HepG2 (cell line): ENCODE measurements at places on chromosomes 11 and 22. TPM values are rescaled to one million over a fixed set of nuclear protein-coding genes. Genes with fewer than 3 reads are reported as not detected.

Gene DRICH1
- 0.08 and 0.22 TPM in 2 replicates for polyA plus RNA-seq

Gene SLC22A12
- polyA plus RNA-seq: not detected in 2 replicates

Gene MPZL3
- polyA plus RNA-seq: 4.5 and 5.3 TPM in 2 replicates

Gene SCN2B
- polyA plus RNA-seq: 0.01 TPM in 2 replicates

DNA sequence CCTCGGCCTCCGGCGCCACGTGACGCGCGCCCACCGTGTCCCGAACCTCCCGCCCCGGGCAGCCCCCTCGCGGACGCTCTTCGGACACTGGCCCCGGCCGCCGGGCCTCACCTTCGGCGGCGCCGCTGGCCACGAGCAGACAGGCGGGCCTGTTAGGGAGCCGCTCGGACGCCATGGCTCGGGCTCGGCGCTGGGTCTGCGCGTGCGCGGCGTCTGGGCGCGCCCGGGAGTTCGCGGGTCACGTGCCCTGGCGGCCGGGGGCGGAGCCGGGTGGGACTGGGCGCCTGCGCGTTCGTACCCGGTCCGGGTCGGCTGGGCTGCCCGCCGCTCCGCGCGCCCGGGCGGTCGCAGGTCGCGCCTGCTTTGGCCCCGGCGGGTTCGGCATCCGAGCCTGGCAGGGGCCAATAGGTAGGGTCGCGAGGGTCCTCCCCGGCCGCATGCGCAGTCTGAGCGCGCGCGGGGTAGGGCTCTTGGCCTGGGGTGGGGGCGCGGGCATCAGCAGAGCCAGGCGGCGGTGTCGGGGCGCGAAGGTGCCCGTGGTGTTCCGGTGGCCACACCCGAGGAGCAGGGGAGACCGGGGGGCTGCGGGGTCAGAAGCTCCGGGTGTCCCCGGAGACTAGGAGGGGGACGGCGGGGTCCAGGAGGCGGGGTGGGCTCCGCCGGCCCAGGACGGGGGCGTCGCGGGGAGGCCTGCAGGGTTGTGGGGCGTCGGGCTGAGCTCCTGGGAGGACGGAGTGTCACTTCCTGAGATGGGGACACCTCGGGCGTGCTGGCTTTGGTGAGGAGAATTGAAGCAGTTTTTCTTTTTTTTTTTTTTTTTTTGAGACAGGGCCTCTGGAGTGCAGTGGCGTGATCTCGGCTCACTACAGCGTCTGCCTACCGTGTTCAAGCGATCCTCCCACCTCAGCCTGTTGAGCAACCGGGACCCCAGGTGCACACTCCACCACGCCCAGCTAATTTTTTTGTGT lies at the start of gene GATD1:
TSS of gene GATD1 (minus strand) at position 200 of the 968 bp plus-strand sequence. CDS start at position 175, 25 bp downstream.
- DNase-seq: peak; percentile 73

DNA sequence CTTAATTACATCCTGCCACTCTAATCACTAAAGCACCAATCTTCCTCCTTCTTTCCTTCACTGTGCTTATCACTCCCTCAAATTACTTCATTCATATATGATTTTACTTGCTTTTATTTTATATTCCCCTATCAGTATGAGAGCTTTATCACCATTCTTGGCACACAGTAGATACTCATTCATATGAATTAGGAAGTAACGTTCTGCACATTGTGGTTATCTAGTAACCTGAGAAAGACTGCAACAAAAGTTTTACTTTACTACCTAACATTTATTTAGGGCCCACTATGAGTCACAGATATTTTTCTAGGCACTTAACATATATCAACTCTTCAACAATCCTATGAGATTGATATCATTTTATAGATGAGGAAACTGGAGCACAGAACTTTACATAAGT lies 1559.9 kb upstream of the TENM4 start:
- no peak for DNase-seq

- no peak for DNase-seq
Observed at GRCh38 chr22:44441401-44442185, 56.4 kb downstream of the RTL6 start.

GRCh38 chr11:107018902-107019493 lies 722 bp upstream of the GUCY1A2 start:
- peak; percentile 20 for DNase-seq

DNA sequence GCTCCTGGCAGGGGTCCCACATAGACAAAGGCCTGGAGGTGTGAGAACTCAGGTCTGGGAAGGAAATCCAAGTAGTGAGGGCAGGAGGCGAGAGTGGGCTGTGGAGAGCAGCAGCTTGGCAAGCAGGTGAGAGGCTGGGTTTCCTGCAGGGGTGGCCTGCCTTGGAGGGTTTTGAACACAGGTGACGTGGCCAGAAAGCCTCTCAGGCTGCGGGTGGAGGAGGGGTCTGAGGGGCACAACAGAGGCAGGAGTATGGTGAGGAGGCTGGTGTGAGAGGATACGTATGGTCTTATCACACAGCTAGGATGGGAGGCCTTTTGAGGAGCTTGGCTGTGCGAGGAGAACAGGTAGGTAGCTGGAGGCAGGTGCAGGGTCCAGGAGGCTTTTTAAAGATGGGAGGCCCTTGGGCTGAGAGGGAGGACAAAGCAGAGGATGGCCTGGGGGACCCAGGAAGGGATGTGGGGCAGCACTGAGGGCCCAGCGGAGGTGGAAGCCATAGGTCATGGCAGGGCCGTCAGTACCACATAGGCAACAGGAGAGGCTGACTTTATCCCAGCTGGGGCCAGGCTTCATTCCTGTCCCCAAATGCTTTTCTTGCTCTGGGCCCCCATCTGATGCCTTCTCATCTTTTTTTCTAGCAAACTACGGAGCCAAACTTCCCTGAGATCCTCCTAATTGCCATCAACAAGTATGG lies 84.4 kb downstream of the MYO7A start:
- no peak for DNase-seq

- DNase-seq: no peak
Observed at GRCh38 chr22:47484960-47485569, 722.6 kb downstream of the TBC1D22A start.

DNA sequence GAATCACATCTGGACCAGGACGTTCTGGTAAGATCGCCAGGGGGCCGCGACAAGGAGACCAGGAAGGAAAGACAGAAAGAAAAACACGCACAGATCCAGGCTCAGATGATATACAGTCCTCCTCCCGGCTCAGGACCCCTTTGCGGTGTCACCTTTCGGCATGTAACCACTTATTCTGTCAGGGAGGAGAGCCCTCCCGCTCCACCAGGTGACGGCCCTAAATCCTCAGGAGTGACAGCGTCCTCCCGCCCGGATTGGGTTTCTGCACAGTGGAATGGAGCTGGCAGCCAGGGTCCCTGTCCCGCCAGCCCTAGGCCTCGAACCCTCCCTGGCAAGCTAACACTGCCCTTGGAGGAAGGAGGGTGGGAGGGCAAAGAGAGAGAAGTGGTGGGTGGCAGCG lies 24.3 kb upstream of the KCNQ1OT1 start:
- DNase-seq: no peak

DNA sequence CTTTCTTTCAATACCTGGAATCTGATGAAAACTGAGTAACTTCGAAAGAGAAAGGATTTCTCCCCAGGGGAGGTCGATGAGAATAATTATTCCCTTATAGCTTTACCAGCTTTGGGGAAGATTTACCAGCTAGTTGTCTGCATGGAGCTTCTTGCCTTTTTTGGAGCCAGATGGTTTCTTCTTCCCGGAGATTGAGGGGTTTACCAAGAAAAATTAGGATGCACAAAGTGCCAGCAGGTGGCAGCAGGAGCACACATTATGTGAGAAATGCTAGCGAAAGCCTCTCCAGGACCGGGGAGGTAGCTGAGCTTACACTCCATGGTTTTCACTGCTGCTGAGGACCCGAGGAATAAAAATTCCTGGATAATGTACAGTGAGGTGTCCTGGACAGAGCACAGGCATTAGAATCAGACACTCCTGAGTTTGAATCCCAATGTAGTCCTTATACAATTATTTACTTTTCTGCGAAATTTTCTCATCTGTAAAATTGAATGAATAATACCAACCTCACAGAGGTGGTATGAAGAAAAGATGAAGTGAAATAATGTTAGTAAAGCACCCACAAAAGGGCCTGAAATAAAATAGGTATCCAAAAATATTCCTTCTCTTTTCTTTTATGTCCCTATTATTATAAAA lies 46.0 kb upstream of the PARVA start:
- DNase-seq: peak; percentile 78

- DNase-seq: no peak
Observed at GRCh38 chr11:19259487-19260345, 19.0 kb upstream of the E2F8 start.
